ENCODE measurements at places on chromosomes 13 and 19.
A peak's percentile ranks its signal among the peaks of the same experiment; 100 is the strongest.

- no peak for DNase-seq
These were observed 31.9 kb downstream of the ZNF726 start for GRCh38 chr19:23946569-23946968.

- no peak for DNase-seq
These were observed 512 bp downstream of the CC2D1A start for GRCh38 chr19:13906521-13906904.

DNA sequence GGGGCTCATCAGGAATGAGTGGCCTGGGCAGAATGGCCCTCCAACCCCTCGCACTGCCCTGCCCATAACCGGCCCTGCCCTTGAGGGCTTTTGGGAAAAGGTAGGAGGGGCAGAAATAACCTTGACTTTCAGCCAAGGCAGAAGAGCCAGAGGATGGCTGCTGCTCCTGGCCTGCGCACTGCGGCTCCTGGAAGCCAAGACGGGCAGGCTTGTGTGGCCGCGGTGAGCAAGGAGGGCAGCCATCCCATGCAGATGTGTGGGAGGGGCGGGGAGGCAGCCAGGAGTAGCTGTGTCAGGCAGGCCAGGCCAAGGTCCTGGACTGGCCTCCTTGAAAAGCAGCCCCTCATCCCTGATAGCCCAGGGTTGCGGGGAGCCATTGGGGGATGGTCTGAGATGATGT lies 57.6 kb upstream of the URI1 start:
- DNase-seq, result no peak

DNA sequence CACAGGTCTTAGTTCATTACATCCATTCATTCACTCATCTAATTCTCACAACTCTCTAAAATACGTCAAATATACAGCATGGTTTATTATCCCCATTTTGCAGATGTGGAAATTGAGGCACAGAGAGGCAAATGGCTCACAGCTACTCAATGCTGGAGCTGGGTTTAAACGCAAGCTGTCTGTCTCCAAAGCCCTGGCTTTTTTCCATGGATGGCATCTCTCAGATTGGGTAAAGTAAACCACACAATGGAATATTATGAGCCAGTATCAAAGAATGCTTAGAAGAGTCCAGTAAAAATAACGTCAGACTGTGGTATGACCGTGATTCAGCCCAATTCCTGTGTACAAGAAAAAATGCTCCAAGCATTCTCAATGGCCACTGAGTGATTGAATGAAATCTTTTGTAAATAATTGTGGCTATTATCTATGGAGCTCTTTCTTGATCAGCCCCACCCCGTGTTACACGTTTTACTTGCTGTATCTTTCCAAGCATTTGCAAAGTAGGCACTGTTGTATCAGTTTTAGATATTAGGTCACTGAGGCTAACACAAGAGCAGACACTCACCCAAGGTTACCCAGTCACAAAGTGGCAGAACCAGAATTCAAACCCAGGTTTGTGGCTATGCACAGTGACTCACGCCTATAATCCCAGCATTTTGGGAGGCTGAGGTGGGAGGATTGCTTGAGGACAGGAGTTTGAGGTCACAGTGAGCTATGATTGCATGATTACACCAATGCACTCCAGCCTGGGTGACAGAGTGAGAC lies 5.5 kb upstream of the ACP7 start:
- no peak for DNase-seq

GRCh38 chr19:37077501-37077933 lies 716 bp upstream of the ZNF420 start:
- DNase-seq, result no peak

DNA sequence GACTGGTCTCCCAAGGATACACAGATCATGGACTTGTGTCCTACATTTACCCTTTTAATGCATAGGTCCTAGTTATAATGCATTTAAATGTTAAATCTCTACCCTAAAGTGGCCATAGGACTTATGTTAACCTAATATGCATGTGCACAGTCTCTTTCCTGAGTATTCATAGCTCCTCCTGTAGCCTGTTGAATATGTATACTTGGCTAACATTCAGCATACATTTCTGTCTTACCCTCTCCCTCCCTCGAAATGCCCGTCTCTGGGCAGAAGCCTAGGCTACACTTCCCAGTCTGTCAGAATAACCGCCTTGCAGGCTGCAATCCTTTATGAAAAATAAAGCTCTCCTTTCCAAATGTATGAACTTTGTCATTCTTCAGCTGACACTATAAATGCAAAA lies 13.9 kb downstream of the ZFP82 start:
- DNase-seq, result no peak

GRCh38 chr19:51727349-51727880 lies 3.6 kb upstream of the HAS1 start:
- no peak for DNase-seq

- DNase-seq, result peak; percentile 63
These were observed 22.9 kb downstream of the OLFM2 start for GRCh38 chr19:9913237-9914000.

DNA sequence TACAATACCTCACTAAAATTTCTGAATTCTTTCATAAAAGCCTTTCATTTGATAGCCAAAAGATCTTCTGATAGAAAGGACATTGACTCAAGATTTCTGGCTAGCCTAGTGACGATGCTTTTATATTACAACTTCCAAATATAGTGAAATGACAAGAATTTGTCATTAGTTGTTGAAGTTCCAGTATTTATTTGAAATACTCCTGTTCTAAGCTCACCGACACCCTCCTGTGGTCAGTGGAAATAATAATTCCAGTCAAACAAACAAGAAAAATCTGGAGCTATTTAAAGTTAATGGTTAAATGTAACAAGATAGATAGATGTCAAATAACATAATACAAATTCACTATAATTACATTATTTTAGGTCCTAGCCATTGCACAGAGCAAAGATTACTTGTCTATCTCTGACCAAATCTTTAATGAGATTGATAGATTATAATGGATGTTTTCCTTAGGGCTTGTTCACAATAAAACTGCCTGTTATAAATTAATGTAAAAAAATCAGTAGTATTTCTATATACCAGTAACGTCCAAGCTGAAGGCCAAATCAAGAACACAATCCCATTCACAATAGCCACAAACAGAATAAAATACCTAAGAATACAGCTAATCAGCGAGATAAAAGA lies 195.5 kb downstream of the RGCC start:
- DNase-seq, result no peak

GRCh38 chr13:30750036-30750435 lies 14.7 kb downstream of the ALOX5AP start:
- no peak for DNase-seq

GRCh38 chr13:98452851-98453843 lies 123.8 kb downstream of the STK24 start:
- no peak for DNase-seq

DNA sequence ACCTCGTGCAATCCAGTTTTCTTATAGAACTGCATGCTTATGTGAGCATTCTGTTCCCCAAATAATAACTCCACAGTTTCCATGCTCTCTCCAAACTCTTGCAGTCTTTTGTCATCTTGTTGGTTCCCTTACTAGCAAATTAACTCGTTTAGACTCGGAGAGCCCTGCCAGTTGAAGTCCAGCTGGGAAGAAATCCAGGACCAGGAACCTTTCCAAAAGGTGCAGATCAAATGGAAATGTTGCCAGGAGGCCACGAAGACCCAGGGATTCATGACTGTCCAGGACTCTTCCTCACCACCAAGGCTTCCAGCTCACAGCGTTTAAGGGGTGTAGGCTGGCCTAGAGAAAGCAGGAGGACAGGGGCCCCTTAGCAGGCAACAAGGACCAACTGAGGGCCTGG lies 2.1 kb upstream of the TDRD12 start:
- DNase-seq, result no peak

- DNase-seq, result no peak
These were observed 22.6 kb downstream of the CARS2 start for GRCh38 chr13:110683203-110683883.

GRCh38 chr19:17766543-17767131 lies 15.4 kb downstream of the FCHO1 start:
- DNase-seq, result peak; percentile 53

GRCh38 chr19:31292639-31293185 lies 56.5 kb downstream of the TSHZ3 start:
- no peak for DNase-seq

- DNase-seq, result no peak
These were observed 16.1 kb downstream of the VSTM1 start for GRCh38 chr19:54047616-54048015.

- no peak for DNase-seq
These were observed 14.7 kb downstream of the GADD45B start for GRCh38 chr19:2490659-2491058.

GRCh38 chr19:33674626-33675367 lies 53.0 kb downstream of the CHST8 start:
- no peak for DNase-seq

DNA sequence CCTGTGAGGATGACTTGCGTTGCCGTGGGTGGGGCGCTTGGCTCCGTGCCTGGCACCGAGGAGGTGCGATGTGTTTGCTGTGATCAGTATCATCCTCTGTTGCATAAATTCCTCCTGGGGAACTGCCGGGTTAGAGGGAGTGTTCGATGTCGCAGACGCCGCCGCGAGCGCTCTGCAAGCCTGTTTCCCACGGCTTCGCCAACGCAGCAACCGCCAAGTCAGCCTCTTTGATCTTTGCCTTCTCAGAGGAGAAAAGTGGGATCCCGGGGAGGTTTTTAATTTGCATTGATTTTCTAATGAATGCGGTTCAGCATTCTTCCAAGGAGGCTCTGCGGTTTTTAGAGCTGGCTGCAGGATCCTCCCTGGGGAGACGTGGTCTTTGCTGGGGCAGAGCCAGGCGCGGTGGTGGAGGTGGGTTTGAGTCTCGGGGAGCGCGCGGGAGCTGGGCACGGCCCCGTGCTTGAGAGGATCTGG lies 7.6 kb downstream of the GPR32 start:
- DNase-seq, result no peak

GRCh38 chr19:55640043-55640576 lies 692 bp upstream of the ZNF580 start:
- DNase-seq, result no peak

GRCh38 chr13:111634410-111634809 lies 314.0 kb downstream of the TEX29 start:
- no peak for DNase-seq

DNA sequence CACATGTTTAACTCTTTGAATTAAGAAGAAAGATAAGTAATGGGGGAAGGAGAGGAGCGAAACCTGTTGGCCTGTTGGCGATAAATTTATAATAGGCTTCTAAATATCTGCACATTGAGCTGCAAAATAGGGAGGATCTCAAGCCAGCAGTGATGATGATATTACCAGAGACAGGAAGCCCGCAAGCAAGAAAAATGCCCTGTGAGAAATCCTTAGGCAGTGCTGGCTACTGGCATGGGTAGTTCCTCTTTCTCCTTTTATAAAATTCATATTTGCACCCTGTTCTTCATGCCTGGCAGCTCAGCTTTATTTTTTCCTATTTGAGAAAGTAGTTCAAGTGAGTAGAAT lies 858 bp upstream of the USP12 start:
- DNase-seq, result no peak

DNA sequence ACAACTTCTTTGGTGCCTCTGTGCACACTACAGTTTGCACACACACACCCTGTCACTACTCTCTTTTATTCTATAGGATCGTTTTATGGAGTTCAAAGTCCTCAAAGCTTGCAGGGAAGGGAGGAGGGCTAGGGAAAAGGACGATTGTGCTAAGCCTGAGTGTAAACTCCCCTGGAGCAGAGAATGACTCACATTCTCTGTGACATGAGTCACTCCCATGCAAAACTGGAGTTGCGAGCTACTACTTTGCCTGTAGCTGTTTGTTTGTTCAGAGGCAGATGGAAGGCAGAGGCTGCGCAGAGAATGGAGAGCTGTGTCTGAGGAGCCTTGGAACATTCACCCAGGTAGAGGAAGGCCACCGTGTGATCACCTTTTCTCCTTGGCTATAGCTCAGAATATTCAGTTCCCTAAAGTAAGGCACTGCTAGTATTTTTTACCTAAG lies 80.5 kb upstream of the MBNL2 start:
- DNase-seq, result peak; percentile 37

DNA sequence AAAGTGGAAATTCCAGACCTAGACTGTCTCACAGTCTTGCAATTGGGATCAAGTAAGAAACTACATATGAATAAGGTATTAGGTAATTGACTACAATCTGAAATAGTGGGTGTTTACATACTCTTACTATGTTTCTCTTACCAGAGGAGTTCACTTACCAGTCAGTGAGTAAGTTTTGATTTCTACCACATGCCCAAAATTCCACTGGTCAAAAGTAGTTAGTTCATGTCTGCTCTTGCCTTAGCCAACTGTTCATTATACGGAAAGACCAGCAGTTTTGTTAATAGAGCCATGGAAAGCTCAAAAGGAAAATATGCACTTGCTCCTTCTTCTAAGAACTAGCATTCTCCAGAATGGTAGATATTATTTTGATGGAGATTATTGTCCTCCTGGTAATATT lies 490.8 kb downstream of the RFC3 start:
- DNase-seq, result no peak

DNA sequence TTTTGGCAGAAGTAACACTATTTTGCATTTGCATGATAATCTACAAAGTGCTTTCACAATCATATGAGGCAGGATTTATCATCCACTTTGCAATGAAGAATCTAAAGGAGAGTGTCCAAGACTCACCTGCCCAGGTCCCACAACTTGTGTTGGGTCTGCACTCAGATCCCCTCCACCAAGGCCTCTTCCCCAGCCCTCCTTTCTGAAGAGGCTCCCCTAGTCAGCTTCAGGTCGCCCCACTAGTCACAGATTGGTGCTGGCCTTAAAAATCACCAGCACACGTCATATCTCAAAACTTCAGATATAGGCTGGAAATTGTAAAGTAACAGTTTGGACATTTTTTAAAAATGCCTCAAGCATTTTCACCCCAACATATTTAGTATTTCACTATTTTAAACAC lies 17.5 kb downstream of the ATP7B start:
- DNase-seq, result no peak

GRCh38 chr13:79060216-79060615 lies 345.8 kb downstream of the RBM26 start:
- no peak for DNase-seq

DNA sequence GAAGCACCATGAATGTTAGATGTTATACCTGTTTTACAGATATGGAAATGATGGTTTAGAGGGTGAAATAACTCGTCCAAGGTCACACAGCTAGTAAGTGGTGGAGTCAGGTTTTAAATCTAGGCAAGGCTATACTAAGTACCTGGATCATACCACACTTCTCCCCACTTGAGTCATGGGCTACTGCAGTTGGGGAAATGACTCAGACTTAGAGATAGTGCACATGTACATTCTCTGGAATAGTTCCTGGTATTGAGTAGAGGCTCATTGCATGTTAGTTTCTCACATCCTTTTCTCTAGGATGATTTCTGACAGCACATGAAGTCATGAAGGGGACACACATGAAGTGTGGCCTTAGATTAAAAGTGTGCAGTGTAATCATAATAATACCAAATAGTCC lies 76.2 kb upstream of the TNFSF11 start:
- no peak for DNase-seq

GRCh38 chr13:33945477-33945876 lies 127.5 kb downstream of the RFC3 start:
- DNase-seq, result no peak
